ENCODE measurements at places on chromosomes 6 and 20. TPM values are rescaled to one million over a fixed set of nuclear protein-coding genes. Genes with fewer than 3 reads are reported as not detected.

DNA sequence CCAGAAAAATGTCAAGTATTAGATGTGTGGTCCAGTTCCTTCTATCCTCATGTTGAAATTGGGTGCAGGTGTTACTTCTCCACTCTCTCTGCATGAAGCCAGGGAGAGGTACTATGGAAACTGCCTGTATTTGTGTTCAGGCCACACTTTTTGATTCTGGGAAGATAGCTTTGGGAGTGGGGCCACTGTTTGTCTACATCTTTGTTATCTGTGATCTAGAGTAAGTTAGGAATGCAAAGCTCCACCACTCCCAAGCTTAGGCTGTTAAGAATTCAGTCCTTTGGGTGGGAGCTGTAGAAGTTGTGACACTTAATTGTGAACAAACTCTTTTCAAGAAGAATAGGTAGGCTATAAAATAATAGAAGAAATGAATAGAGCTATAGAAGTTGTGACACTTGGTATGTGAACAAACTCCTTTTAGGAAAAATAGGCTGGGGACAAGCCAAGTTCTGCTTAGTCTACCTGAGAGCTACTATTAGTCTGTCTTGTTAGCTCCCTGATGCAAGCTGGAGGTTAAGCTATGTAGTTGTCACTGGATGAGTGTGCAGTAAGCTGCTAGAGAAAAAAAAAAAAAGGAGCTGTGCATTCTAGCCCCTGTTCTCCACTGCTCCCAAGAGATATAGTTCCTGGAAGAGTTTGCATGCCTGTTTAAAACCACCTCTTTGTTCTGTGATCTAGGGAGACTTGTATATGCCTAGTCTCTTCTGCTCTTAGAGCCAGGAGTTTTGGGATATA is 7.1 kb upstream of the GFRAL start:
- no peak for DNase-seq

Gene NRN1
- 1.5 TPM for total RNA-seq

GRCh38 chr6:44699851-44700250 is 312.3 kb downstream of the CDC5L start:
- no peak for DNase-seq

DNA sequence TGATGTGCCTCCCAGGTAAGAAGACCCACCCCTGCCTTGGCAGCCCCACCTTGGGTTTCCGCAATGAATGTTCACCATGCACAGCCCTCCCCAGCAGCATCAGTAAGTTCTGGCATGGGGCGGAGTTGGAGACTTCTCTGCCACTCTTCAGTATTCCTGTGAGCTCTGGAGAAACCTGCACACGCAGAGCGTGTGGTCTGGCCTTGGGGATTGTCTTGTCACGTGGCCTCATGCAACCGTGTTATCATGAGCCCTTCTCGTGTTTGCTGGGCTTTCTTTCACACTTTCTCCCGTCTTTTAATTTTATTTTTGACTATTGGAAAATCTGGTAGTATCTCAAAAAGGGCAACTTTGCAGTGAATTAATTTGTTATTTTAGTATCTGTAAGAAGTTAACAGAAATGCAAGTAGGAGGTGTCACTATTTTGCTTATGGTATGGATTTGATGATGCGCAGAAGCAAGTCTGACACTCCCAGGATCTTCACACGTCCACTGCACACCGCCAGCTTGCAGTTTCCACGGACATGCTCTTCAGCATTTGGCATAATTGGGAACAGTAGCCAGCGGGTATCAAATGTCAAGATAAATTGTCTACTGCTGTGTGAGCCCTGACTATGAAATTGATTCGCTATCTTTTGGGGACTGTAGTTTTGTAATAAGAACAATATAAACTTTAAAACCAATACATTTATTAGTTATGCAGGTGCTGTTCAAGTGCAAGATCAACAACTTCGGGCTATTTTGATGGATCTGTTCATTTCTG is 463.5 kb downstream of the QKI start:
- DNase-seq: no peak

DNA sequence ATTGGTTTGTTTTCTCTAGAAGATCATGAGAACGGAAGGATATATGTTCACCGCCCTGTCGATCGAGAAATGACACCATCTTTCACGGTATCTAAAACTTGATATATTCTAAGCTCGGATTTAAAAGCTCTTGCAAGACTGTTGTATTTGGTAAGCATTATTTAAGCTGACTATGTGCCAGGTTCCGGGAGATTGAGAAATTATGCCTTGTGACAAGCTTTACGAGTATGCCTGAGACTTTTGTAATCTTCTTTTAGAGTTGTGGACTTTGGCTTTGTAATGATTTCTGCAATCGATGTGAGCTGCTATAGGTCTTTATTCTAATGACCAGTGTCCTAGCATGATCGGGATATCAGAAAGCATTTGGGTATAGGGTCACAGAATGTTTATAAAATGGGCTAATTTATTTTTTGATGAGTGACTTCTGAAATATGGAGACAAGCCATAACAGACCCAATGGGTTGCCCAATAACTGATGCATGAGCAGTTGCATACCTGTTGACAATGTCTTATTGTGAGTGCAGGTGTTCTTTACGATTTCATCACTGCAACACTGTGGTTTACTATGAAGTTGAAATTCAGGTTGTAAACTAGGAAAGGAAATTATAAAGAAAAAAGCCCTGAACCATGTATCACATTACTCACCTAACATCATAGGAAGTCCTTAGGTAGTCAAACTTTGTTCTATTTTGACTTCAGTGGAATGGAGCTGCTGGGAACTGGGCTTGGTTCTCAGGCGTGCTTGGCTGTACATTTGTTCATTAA is 14.0 kb downstream of the CDH26 start:
- no peak for DNase-seq

Gene GPLD1
- total RNA-seq: 4.7 TPM

DNA sequence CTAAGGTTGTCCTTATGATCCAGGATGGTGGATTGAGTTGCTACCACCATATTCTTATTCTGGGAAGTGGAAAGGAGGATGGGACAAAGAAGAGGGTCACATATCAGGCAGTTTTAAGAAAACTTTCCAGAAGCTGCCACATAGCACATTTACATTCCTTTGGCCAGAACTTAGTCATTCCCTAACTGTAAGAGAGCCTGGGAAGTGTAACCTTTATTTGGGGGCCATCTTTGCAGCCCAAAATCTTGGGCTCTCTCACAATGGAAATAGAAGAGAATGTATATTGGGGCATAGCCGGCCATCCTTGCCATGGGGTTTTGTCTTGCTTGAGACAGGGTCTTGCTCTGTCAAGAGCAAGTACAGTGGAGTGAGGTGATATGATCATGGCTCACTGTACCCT is 8.4 kb downstream of the ZNF341 start:
- DNase-seq: no peak

Data from neural crest cell (in vitro differentiated cells).